ENCODE measurements at places on chromosomes 6 and 20.

DNA sequence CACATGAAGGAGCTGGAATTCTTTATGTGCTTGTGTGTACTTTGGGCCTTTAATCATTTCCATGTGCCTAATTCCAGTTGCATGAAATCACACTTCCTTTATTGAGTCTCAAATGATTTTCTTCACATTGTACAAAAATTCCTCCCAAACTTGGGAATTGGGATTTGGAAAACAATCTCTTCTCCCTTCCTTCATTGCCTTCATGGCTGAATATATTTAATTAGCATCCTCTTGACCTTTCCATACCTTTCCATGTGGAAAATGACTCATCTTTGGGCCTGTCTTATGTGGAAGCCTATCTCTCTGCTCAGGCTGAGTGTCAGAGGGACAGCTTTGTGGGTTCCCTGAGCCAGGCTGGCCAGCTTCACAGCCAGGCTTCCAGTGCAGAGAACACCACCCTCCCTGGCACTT lies 33.0 kb upstream of the CDH4 start:
- DNase-seq = no peak

GRCh38 chr6:133710826-133711225 lies 178.1 kb upstream of the TCF21 start:
- DNase-seq = no peak

DNA sequence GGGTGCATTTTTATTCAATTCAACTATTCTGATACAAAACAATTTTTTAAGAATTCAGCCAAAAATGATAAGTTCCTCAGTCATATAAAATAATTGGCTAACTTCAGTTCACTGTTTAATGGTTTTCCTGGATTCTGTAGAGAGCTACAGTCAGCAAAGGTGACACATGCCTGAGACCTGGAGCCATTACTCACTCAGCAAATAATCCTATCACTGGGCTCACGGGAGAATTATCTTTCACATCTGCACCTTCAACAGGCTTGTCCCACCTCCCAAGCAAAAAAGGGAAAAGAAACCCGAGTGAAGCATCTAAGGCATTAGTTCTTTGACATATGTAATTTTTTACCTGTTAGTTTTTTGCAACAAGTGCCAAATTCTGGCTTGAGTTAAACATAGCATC lies 34.9 kb upstream of the FOXA2 start:
- DNase-seq = no peak

DNA sequence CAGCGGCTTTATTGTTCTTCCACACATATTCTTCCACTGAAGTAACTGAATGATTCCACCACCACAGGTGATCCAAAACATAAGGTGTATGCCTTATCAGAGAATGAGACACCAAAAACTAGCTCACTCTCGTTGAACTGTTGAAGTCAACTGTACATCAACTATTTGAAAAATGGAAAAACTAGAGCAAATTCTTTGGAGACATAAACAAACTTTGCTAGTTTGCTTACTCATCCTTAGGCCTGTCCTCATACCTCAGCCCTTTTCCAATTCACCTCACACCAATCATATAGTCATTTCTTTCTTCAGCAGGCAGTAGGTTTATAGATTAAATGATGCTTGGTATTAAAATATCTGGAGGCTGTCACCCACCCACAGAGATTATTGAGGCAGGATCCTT lies 77.1 kb upstream of the RNF217 start:
- no peak for DNase-seq

GRCh38 chr6:113755449-113756289 lies 101.5 kb upstream of the MARCKS start:
- DNase-seq = no peak

DNA sequence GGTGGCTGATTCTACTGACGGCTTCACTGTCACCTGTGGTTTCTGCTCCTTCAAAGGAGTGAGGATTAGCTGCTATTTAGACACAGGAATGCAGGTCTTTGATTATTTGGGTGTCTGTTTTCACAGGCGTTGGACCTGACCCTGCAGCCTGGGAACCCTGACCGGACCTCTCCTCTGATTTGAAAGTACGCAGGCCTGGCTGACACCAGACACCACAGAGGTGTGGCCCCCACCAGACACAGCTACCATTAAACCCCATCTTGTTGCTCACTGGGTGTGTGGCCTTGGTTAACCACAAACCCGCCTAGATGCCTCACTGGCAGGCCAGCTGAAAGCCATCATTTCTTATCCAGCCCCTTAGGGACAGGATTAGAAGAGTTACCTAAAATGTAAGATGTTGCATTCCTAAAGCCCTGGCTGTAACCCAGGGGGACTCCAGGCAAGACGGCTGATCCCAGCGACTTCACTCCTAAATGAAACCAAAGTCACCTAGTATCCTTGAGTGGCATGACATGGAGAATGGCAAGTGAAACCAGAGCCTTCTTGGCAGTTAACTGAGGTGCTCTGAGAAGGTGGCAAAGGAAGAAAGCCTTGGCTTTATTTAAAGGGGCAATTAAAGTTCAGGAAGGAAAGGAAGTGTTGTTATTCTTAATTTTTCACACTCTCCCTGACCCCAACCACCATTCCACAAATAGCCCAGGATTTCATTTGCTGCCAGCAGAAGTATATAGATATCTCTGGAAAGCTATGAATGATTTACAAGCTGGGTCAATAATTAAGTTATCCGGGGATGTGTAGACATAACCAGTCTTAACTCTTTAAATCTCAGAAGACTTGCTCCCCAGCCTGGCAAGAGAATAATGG lies 169.9 kb downstream of the QRSL1 start:
- DNase-seq = no peak

GRCh38 chr6:72589096-72589495 lies 32.8 kb upstream of the KCNQ5 start:
- DNase-seq = no peak

- DNase-seq = no peak
These were observed 54.9 kb upstream of the PDE10A start for GRCh38 chr6:165717732-165718465.

- DNase-seq = no peak
These were observed 30.8 kb downstream of the AGPAT4 start for GRCh38 chr6:161242779-161243693.

DNA sequence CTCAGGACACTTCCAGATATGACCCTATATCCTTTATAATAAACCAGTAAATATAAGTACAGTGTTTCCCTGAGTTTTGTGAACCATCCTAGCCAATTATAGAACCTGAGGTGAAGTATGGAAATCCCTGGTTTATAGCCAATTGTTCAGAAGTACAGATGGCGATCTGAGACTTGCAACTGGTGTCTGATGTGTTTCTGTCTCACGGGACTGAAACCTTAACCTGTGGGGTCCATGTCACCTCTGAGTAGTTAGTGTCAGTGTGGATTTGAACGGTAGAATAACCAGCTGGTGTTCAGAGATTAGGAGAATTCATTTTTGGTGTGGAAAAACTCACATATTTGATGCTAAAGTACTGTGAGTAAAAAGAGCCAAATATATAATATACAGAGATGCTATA lies 606.6 kb downstream of the MAFB start:
- no peak for DNase-seq

DNA sequence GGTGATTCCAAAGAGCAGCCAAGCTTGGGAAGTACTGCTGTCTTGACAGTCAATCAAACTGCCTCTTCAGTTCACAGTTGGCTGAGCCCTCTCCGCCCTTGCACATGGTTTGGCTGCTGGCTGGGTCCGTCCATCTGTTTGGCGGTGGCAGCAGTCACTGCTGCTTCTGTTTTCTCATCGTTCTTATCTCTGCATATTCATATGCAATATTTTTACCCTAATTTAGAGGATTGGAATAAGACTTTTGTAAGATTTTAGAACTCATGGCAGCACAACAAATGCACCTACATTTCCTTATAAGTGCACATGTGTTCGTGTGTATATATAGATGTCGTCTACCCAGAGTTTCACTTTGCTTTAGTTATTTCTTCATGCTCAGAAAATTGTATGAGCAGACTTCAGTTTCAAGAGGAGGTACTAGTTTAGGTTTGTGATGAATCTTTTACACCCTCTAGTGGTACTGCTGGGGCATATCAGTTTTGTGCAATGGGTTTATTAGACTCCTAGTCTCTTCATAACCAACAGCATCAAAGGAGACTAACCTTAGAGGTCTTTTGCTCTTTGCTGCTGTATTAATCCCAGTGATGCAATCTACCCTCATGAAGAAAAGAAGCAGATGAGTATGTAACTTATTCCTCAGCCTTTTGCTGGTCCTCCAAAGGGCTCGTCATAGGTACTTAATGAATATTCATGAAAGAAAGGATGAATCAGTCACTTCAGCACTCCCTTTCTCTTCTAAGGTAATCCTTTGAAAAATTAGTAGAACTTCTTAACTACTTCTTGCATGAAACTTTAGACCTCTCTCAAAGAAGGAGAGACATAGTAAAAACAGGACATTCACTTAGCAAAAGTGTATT lies 44.3 kb downstream of the KHDC1L start:
- peak; percentile 65 for DNase-seq

GRCh38 chr6:38234934-38235682 lies 404.6 kb downstream of the BTBD9 start:
- DNase-seq = no peak

DNA sequence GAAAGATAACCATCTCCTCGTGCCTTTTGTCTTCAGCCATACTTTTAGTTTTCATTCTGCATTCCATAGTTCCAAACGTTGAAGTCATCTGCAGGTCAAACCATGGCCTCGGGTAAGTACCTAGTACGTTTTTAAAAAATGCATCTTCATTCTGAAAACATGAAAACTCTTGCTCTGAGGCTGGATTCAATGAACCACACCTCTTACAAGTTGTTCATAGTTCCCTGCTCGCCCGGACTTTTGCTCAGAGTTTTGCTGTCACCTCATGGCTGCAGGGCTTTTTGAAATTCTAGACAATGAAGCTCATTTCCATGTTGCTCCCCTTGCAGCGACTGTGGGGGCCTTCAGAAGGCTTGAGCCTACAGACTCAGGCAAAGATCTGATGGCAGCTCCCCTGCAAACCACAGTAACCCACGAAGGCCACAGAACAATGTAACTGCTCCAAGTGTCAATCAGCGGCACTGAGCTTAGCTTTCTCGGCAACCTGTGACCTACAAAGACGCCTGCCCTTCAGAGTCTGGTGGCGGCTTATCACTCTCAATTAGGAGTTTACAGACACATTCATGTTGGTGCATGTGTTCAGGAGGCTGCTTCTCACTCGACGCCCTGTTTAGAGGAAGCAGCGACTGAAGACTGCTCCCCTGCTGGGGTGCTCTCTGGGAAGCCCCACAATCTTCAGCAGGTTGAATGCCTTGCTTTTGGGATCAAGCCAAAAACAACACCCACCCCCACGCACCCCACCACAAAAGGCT lies 61.2 kb downstream of the FOXC1 start:
- no peak for DNase-seq

DNA sequence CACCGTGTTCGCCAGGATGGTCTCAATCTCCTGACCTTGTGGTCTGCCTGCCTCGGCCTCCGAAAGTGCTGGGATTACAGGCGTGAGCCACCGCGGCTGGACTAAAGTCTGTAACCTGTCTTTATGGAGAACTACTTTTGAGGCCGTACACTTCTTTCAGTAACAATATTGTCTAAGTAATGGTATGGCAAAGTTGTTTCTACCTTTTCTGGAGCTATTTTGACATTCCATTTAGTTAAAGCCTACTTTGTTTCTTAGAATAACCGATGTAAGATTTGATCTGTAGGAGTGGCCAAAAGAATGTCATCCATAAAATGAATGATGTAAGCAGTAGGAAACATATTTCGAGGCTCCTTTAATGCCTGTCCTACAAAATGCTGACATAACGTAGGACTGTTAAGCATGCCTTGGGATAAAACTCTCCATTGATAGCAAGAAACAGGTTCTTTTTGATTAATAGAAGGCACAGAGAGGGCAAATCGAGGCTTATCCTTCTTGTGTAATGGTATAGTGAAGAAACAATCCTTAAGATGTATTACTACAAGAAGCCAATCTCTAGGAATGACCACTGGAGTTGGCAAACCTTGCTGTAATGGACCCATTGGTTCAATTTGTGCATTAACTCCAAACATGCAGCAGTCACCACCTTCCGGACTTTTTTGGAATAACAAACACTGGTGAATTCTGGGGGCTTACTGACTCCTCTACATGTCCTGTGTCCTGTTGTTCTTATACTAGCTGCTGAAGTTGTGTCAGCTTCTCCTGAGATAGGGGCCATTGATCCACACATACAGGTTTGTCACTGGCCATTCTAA lies 35.9 kb downstream of the HLA-DRA start:
- no peak for DNase-seq

- DNase-seq = no peak
These were observed 11.3 kb upstream of the ABRACL start for GRCh38 chr6:139017227-139017626.
